ENCODE measurements at places on chromosomes 1 and 21.

DNA sequence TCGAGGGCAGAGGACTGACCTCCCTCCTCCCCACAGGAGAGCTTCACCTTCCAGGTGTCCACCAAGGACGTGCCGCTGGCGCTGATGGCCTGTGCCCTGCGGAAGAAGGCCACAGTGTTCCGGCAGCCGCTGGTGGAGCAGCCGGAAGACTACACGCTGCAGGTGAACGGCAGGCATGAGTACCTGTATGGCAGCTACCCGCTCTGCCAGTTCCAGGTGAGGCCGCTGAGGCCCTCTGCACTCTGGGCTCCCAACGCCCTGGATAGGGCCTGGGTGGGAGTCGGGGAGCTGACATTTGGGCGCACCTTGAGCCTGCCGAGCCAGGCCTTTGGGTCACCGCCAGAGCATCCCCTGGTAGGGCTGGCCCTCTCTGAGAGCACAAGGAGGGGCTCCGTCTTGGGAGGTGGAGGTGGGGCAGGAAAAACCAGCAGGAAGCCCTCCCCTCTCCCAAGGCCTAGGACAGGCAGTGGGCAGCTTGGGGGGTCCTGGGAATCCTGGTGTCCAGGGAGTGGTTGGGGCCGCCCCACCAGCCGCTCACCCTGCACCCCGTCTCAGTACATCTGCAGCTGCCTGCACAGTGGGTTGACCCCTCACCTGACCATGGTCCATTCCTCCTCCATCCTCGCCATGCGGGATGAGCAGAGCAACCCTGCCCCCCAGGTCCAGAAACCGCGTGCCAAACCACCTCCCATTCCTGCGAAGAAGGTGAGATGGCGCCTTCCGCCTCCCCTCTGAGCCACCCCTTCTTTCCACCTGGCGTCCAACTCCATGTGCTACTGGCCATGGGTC is 65.1 kb downstream of the PIK3CD start:
- DNase-seq = no peak

DNA sequence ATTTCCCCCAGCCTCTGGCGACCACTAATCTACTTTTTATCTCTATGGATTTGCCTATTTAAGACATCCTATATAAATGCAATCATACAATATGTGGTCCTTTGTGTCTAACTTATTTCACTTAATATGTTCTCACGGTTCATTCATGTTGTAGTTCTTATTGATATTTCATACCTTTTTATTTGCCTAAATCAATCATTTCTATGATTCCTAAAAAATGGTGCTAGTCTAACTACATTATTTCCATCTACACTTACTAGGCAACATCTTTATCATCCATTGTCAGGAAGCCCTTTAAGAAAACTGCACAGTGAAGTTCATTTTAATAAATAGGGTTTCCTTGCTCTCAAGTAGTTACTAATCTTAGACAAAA is 380 bp upstream of the FBXO28 start:
- DNase-seq = no peak

DNA sequence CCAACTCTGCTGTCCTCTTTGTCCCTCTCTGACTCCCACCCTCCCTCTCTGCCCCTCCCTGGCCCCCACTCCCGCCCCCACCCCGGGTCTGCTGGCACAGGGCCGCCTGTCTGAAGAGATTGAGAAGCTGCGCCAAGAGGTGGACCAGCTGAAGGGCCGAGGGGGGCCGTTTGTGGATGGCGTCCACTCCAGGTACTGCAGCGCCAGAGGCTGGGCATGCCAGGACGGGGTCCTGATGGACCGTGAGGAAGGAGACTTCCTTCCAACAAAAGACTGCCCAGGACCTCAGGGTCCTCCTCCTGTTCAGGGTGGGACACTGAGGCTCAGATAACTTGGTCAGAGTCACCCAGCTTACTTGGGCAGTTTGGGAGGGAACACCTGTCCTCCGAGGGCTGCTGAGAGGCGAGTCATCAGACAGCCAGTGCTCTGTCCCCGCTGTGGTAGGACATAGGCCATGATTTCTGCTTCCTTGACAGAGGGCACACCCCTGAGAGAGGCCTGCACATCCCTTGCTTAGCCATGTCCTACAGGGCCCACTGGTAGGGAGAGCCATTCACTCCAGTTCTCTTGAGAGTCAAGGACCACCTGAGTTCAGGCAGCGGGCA is 23.4 kb downstream of the PPFIA4 start:
- no peak for DNase-seq

DNA sequence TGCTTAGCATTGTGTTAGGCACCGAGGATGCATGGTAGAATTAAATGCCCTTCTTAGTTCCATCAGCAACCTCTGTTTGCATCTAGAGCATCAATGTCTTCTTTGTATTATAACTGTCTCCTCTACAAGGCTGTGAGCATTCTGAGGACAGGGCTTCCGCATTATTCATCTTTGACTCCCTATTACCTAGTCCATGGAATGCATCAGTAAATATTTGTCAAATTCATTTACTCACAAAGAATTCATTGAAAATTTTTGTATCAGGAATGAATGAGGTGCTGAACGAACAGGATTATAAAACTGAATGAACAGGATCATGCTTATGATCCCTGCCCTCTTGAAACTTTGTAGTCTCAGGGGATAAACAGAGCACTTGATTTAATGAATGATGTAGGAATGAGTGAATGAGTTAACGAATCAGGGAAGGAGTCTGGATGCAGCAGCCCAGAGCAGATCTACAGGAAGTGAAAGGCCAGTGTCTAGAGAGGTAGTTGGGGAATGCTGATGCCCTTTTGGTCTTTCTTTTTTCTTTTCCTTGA is 2.8 kb downstream of the RHBDL2 start:
- DNase-seq = no peak

DNA sequence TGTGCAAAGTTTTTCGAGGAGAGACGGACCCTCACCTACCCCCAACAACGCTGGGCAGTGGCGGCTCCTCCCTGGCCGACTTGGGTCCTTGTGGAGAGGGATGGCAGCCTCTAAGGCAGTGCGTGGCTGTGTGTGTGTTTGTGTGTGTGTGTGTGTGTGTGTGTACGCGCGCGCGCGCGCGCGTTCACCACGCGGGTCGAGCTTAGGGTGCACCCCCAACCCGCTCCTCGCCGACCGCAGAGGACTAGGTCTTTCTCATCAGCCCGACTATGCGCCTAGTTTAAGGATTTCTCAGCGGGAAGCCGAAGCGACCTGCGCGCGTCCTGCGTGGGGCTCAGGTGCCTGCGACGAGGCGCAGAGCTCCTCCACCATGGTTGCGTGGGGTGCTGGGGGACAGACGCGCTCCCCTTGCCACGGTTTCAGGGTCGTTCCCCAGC is 940 bp downstream of the SOX13 start:
- DNase-seq = no peak
